Endothelial cell of coronary artery (primary cell): ENCODE measurements at places on chromosomes 4 and X. TPM values are rescaled to one million over a fixed set of nuclear protein-coding genes. Genes with fewer than 3 reads are reported as not detected.

GPAT3 gene
- total RNA-seq = 2.5 and 9.9 TPM in 2 replicates

LNX1 gene
- 1.0 and 1.8 TPM in 2 replicates for total RNA-seq

PABPC1L2A gene
- total RNA-seq = not detected in 2 replicates

ZDHHC9 gene
- 13.9 and 21.1 TPM in 2 replicates for total RNA-seq

HPSE gene
- total RNA-seq = 1.3 and 6.9 TPM in 2 replicates

TRIM2 gene
- total RNA-seq = 14.7 and 17.3 TPM in 2 replicates

FGD1 gene
- 2.0 and 2.8 TPM in 2 replicates for total RNA-seq

SYTL5 gene
- total RNA-seq = 0.09 TPM in 1 of 2 replicates, not detected in the other

PPP2R2C gene
- 0.09 and 0.66 TPM in 2 replicates for total RNA-seq

GAGE12F gene
- not detected in 2 replicates for total RNA-seq

IL3RA gene
- 9.4 and 13.1 TPM in 2 replicates for total RNA-seq

TLR3 gene
- total RNA-seq = 0.72 and 2.2 TPM in 2 replicates

FRMD7 gene
- under 0.01 TPM in 1 of 2 replicates, not detected in the other for total RNA-seq
